Uterus (tissue), 4 donors: ENCODE measurements at places on chromosomes 4 and X. TPM values are rescaled to one million over a fixed set of nuclear protein-coding genes. Genes with fewer than 3 reads are reported as not detected.

The WDR44 gene
- total RNA-seq: 19.3 TPM

The CTAG1A gene
- not detected for total RNA-seq

The THAP9 gene
- 2.3 TPM for total RNA-seq

The EXOC1L gene
- total RNA-seq: not detected

The FDCSP gene
- total RNA-seq: not detected

The MAGEA6 gene
- total RNA-seq: not detected

The SNCA gene
- 37.6 TPM for total RNA-seq

The VCX gene
- total RNA-seq: not detected
